Central memory CD8-positive, alpha-beta T cell (primary cell): ENCODE measurements at places on chromosomes 7 and 10.
A peak's percentile ranks its signal among the peaks of the same experiment; 100 is the strongest.

DNA sequence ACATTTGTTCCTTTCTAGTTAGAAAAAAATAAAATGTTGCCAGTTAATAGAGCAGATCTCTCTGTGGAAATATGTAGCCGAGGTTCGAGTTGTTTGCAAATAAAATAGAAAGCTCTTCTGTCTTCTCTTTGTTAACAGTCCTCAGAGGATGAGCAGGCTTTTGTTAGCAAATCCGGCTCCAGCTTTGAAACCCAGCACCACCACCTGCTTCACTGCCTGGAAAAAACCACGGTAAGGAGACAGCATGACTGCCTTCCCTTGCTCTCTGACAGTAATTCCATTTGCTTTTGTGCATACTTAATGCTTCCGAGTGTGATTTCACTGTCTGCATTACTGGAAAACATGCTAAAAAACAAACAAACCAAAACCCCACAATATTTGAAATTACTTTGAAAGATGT, 115.6 kb downstream of the TSPAN12 start:
- no peaks in the 10 kb centered on the region for H3K4me1 ChIP-seq
- no peak for DNase-seq
- H3K36me3 ChIP-seq = no peaks in the 10 kb centered on the region
- no peak overlapping the region for H3K27ac ChIP-seq

GRCh38 chr7:33941418-33941817, 36.1 kb downstream of the BMPER start:
- H3K27ac ChIP-seq = no peak overlapping the region
- H3K4me3 ChIP-seq = no peak overlapping the region
- H3K36me3 ChIP-seq = no peaks in the 10 kb centered on the region

DNA sequence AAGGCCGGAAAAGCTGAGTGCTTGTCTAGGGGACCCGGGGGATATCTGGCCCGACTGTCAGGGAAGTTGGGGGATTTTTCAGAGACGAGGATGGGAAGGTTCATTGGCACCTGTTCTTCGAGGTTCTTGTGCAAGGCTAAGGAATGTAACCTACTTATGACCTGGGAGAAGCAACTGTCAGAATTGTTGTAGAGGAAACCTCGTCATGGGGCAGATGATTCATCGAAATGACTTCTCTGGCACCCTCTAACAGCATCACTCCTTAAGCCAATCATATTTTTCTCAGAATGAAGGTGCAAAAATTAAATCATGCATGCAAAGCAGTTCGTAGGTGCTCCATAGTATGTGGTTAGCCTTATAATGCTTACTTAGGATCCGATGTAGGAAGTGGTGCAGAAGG, 58.6 kb downstream of the PLXDC2 start:
- H3K4me1 ChIP-seq = no peaks in the 10 kb centered on the region
- no peak for DNase-seq
- no peaks in the 10 kb centered on the region for H3K27me3 ChIP-seq
- no peaks in the 10 kb centered on the region for H3K36me3 ChIP-seq
- H3K27ac ChIP-seq = no peak overlapping the region

GRCh38 chr10:70442332-70442988, 979 bp upstream of the NODAL start:
- H3K4me3 ChIP-seq = peak overlapping the region; percentile 71
- DNase-seq = no peak
- peaks cover 57% of the 10 kb centered on the region for H3K27me3 ChIP-seq
- H3K4me1 ChIP-seq = peaks cover 22% of the 10 kb centered on the region
- peaks cover 3% of the 10 kb centered on the region for H3K36me3 ChIP-seq
- H3K27ac ChIP-seq = no peak overlapping the region

GRCh38 chr7:32167815-32168214, 97.6 kb upstream of the PDE1C start:
- DNase-seq = no peak
- no peaks in the 10 kb centered on the region for H3K36me3 ChIP-seq
- H3K4me1 ChIP-seq = no peaks in the 10 kb centered on the region
- no peak overlapping the region for H3K27ac ChIP-seq

- no peaks in the 10 kb centered on the region for H3K4me1 ChIP-seq
- H3K4me3 ChIP-seq = no peak overlapping the region
- no peak for DNase-seq
- H3K36me3 ChIP-seq = no peaks in the 10 kb centered on the region
Measured at GRCh38 chr10:29199941-29200679, 88.8 kb upstream of the LYZL1 start.

DNA sequence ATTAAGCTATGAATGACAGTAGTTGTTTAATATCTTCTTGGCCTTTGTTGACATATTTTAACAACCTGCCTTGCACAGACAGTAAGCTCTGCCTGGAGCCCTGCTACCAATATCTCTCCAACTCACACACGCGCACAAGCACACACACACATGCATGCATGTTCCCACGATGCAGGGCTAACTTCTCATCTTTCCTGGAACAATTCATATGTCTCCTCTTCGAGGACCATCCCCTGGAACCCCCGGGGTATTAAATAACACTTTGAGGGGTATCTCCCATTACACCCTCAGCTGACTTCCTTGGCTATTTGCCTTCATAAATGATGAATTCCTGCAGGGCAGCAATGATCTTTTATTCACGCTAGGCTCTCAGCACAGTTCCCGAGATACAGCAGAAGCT, 258.0 kb downstream of the TRIL start:
- no peak overlapping the region for H3K4me3 ChIP-seq
- no peak for DNase-seq
- no peaks in the 10 kb centered on the region for H3K4me1 ChIP-seq
- H3K27me3 ChIP-seq = peaks cover 34% of the 10 kb centered on the region

DNA sequence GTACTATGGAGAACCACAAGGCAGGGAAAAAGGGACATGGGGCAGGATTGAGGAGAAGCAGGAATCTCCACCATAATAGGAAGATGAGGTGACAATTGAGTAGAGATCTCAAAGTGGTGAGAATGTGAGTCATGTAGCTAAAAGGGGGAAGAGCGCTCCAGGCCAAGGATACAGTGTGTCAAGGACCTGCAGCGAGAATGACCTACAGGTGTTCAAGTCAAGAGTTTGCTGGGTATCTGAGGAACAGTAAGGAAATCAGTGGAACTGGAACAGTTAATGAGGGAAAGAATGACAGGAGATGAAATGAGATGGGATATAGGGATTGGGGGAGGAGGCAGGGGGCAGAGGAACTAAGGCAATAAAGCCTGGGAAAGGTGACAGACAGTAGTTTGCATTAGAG, 33.6 kb downstream of the SFR1 start:
- no peak overlapping the region for H3K27ac ChIP-seq
- no peak for DNase-seq
- no peaks in the 10 kb centered on the region for H3K4me1 ChIP-seq
- no peaks in the 10 kb centered on the region for H3K36me3 ChIP-seq
- no peak overlapping the region for H3K4me3 ChIP-seq
